ENCODE measurements at places on chromosomes 6 and 20.
A peak's percentile ranks its signal among the peaks of the same experiment; 100 is the strongest.

GRCh38 chr6:15406452-15406851 lies 160.6 kb downstream of the JARID2 start:
- DNase-seq, result no peak

DNA sequence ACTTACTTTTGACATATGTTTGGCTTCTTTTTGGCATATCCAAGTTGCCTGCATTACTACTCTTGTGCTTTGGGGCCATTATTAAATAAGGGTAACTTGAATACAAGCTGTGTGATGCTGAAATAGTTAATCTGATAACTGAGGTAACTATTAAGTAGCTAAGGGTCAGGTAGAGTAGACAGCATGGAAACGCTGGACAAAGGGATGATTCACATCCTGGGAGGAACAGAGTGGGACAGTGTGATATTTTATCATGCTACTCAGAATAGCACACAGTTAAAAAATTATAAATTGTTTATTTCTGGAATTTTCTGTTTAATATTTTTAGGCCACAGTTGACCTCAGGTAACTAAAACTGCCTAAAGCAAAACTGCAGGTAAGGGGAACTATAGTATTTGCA lies 483.9 kb downstream of the RFPL4B start:
- DNase-seq, result no peak

GRCh38 chr6:140828856-140829255 lies 1303.9 kb upstream of the GJE1 start:
- DNase-seq, result no peak

DNA sequence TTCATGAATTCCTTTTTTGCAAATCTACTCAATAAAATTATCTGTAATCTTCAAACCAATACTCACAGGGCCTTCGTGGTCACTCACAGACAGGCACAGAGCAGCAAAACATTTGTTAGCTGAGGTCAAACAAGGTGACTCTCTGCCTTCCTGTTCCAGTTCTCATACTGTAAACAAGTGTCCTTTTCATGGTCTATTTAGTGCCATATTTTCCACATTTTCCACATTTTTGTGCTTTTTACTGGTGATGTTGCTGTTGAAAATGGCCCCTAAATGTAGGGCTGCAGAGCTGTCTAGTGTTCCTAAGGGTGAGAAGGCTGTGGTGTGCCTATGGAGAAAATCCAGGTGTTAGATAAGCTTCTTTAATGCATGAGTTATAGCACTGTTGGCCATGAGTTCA lies 133.1 kb upstream of the COL21A1 start:
- no peak for DNase-seq

- peak; percentile 36 for DNase-seq
Measured at GRCh38 chr20:63896264-63897105, 1.6 kb downstream of the DNAJC5 start.

DNA sequence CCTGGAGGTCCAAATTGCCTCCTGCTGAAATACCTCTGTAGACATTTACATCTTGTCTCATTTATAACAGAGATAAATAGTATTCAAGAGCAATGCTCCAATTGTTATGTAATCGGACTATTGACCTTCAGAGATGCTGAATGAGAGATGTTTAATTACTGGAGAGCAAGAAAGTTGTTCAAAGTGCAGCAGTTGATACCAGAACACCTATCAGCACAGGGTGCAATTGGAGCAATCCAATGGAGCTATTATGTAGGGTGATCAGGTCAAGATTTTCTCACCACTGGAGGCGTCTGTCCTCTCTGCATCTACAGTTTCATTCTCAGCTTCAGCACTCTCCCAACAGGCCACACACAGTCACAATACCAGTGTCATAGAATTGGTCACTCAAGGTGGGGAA lies 19.5 kb upstream of the TMX4 start:
- DNase-seq, result no peak

DNA sequence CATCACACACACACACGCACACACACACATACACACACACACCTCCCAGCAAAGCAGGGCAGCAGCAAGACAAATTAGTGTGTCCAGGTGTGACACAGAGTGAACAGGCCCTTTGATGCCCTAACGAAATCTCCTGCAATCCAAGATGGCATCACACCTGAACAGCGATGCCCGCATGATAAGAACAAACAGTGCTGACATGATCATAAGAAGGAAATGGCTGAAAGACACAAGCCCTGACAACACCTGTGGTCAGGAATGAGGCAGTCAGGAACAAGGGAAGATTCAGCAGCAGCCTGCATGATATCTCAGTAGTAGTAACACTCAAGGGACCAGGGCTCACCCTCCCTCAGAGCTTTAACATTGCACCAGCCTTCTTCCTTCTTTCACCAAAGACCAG lies 156.9 kb downstream of the FAXC start:
- DNase-seq, result no peak

DNA sequence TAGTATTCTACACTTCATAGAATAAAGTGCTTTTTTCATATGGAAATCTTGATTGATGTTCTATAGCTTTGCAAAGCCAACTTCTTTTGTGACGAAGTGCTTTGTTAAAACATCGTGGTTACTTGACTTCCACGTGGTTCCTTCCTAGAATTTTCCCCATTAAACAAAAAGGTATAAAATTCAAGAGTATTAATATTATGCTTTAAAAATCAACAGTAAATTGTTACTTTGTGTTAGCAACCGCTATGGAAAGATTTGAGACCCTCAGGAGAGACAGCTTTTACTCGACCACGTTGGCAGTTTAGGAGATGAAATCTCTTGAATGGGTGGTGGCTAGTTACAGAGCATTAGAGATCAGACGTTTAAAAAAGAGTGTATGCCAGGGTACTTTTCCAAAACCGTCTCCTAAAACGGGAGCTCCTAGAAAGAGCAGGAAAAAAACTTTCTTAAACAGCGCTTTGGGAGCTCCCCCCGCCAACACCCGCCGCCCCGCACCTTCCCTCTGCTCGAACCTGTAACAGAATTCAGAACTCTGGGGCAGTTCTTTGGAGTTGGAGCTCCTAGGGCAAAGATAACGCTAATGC lies 920 bp downstream of the GJA1 start:
- no peak for DNase-seq

- no peak for DNase-seq
Measured at GRCh38 chr6:41392246-41392645, 56.8 kb downstream of the NCR2 start.

DNA sequence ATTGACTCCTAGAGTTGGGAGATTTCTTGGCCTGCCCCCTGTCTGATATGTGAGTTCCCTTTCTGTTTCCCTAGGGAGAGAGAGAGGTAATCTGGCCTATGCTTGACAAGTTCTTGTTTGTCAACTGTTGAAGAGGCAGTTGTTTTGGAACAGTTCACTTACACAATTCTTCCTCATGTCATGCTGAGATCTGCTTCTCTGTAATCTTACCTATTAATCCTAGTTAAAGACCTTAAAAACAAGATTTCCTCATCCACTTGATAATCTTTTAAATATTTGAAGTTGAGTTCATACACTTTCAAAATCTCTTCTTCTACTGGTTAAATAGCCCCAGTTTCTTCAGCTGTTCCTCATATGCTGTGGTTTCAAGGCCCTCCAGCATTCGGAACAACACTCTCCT lies 89.9 kb downstream of the FIG4 start:
- DNase-seq, result no peak

DNA sequence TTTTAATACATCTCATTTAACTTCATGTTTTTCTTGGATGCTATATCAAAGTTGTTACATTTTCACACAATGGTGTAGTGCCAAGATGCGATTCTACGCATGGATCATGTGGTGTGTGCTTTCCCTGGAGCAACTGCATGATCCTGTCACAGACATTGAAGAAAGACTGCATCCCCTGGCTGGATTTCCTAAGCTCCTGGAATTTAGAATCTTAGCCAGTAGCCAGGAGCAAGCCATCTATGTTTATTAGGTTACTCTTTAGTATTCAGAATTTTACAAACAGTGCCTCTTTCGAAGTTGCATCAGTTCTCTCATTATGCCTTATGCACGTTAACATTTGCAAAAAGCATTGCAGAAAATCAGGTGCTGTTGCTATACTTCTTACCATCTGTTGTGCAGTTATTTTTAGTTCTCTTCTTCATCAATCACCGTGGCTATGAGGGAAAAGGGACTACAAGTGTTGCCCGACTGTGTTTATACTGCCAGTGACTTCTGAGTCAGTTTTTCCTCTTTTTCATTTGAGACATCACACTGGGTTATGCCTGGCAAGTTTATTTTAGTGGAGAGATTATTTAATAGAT lies 584.2 kb downstream of the BCKDHB start:
- no peak for DNase-seq

DNA sequence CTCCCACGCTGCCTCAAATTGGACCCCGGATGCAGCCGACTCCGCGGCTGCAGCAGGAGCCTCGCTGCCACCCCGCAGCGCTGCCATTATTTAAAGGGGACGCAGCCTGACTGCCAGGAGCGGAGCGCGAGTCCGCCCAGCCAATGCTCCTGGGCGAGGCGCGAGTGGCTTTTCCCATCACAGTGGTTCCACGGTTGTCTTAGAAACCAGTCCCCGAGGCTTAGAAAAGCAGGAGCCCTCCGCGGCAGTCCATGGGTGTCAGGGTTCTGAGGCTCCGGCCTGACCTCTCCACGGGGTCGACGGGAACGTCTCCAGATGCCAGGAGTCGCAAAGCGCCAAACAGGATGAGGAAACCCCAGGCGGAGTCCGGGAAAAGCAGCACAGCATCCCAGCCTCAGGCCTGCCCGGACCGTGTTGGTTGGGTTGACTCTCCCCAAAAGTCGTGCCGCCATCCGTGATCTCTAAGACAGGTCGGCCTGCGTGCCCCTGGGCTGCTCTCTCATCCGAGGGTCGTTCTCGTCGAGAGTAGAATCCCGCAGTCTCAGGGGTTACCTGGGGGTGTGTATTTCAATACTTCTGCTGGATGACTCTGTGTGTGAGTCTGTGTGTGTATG lies 975.8 kb upstream of the DEFB115 start:
- DNase-seq, result no peak

GRCh38 chr6:137665342-137665934 lies 171.2 kb upstream of the OLIG3 start:
- DNase-seq, result no peak

- DNase-seq, result no peak
Measured at GRCh38 chr6:78231002-78231401, 578.2 kb downstream of the MEI4 start.

DNA sequence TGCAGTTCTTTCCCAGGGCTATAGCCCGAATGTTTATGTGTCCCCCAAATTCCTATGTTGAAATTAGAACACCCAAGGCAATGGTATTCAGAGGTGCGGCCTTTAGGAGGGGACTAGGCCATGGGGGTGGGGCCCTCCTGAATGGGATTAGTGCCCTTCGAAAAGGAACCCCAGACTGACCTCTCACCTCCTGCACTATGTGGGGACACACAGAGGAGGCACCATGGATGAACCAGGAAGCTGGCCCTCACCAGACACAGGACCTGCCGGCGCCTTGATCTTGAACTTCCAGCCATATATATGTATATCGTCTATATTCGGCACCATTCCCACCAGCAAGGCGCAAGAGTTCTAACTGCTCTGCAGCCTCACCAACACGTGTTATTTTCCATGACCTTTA lies 101.5 kb upstream of the BHLHE23 start:
- no peak for DNase-seq

DNA sequence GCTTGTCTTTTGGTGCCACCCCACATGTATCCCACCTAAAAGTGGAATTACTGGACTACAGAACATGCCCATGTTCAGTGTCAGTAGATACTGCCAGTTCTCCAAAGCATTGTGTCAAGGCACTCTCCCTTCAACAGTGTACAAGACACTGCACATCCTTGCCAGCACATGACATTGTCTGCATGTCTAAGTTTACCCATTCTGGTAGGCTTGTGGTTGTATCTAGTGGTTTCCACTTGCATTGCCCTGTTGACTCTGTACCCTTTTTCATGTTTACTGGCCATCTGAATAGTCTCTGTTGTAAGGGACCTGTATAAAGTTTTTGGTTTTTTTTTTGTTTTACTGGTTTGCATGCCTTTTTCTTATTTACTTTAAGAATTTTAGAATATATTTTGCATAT lies 222.4 kb upstream of the CNR1 start:
- DNase-seq, result no peak

GRCh38 chr6:43709654-43710303 lies 22.2 kb upstream of the MRPS18A start:
- no peak for DNase-seq

DNA sequence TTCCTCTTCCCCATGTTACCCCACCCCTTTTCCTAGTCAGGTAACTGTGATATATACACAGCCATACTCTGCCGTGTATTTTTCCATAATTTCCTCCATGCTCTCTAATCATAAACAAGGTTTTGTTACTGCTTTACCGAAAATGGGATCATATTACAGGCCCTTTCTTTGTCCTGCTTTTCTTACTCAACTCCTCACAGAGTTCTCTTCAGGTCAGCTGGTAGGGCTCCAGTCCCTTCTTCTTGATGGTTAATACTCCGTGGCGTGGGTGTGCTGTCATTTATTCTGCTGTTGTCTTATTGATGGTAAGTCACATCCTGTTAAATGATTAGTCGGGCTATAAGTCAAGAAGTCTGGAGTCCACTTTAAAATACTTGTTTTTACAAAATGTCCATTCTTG lies 24.9 kb upstream of the PI16 start:
- no peak for DNase-seq

DNA sequence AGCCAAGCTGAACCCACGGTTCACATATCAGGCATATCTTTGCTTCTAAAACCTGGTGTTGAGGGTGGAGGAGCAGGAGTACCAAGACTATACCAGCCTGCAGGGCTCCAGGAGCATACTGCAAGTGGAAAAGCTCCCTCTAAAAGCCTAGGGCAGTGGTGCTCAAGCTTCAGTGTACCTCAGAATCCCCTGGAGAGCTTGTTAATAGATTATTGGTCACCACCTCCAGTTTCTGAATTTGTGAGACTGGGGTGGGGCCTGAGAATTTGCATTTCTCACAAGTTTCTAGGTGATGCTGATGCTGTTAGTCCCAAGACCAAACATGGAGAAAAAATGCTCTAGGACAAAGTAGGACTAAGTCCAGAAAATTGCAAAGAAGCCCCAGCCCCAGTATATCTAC lies 65.4 kb downstream of the FILIP1 start:
- no peak for DNase-seq

- no peak for DNase-seq
Measured at GRCh38 chr6:104795363-104795762, 64.4 kb downstream of the HACE1 start.

DNA sequence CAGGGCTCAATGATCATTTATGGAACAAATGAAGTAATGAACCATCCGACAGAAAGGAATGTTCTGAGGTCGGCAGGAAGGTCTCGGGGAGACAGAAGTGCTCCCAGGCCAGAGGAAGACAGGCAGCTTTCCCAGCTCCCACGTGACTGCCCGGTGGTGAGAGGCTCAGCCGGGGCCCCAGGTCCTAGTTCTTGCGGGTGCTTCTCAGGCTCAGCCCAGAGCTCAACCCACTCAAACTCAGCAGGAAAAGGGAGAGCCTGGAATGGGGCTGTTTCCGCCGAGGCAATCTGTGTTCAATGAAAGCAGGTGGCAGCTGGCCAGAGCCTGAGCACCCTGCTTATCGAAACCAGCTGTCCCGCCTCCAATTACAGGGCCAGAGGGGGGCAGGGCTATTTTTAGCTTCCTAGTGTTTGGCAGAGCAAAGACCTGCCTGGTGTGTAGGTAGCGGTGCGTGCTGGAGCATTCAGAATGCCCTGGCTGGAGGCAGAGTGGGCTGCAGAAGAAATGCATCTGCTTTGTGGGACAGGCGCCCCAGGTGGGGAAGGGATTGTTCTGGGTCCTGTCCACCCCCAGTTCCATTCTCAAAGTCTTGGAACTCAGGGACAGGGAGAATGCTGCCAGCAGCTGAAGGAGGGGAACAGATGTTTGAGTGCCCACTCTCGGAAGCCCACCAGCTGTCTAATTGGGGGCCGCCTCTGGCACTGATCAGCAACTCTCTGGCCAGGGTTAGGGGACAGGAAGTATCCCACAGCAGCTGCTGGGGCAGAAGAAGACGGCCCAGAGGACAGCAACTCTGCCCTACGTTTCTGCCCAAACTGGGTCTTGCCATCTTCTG lies 145.1 kb downstream of the PREX1 start:
- no peak for DNase-seq
